ENCODE measurements at places on chromosomes 5 and 9.

- no peak for DNase-seq
These were observed 8.0 kb downstream of the MCC start for GRCh38 chr5:113480243-113480642.

DNA sequence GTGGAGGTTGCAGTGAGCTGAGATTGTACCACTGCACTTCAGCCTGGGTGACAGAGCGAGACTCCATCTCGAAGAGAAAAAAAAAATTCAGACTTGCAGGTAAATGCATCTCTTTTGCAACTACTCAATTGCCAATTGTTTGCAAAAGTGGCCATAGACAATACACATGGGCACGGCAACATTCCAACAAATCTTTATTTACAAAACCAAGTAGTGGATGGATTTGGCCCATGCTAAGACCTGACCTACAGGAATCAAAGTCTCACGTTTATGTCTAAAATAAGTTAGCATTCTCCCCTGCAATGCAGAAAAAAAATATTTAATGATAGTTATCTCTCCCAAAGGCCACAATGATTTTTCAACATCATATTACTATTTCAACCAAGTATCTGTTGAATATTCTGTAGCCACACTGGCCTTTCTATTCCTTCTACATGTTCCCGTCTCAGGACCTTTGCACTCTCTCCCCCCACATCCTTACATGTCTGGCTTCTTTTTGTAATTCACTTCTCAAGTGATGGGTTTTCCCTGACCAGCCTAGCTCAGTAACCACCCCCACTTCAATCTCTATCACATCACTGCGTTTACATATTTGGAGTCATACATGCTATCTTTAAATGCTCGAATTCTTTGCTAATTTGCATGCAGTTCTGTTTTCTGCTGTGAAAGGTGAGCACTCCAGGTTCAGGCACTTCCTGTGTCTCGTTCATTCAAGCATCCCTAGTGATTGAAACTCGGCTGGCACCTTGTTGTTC, 54.2 kb downstream of the FNBP1 start:
- DNase-seq, result no peak

GRCh38 chr5:126052791-126053190, 370.4 kb upstream of the GRAMD2B start:
- no peak for DNase-seq

DNA sequence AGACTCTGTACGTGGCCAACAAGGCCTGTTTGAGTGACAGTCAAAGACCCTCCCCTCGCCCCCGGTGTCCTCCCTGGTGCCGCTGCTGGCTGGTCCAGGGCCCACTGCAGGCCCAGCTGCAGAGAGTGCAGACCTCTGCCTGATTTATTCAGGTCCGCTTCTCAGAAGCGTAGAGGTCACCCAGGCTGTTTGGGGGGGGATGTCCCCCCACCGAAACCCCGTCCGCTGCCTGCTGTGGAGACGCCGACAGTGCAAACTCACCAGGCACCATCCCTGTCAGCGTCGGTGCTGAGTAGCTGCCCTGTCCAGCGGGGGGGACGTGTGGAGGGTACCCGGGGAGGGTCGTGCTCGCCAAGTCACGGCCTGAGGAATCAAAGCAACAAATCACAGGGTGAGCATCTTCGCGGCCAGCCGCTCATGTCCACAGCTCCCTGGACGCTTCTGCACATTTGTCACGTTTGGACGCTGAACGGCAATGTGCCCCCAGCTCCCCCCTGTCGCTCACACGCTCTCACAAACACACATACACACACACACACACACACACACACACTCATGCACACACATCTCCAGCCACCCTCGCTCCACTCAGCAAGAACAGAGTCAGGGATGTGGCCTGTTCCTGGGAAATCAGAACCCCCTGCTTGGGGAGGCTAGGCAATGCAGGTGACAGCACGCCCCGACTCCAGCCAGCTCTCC, 152.2 kb downstream of the PAX5 start:
- no peak for DNase-seq

DNA sequence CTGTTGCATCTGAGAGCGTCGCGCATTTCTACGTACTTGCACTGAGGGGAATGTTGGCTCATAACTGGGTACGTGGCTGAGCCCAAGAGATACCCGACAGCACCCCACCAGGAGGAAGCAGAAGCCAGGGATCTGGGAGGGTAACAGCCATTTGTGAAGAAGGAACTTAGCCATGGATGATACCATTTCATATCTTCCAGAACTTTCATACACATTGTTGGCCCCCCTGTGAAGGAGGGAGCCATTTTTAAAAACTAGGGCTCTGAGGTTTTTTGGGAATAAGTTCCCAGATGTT, 101.4 kb upstream of the SLC44A1 start:
- DNase-seq, result no peak

DNA sequence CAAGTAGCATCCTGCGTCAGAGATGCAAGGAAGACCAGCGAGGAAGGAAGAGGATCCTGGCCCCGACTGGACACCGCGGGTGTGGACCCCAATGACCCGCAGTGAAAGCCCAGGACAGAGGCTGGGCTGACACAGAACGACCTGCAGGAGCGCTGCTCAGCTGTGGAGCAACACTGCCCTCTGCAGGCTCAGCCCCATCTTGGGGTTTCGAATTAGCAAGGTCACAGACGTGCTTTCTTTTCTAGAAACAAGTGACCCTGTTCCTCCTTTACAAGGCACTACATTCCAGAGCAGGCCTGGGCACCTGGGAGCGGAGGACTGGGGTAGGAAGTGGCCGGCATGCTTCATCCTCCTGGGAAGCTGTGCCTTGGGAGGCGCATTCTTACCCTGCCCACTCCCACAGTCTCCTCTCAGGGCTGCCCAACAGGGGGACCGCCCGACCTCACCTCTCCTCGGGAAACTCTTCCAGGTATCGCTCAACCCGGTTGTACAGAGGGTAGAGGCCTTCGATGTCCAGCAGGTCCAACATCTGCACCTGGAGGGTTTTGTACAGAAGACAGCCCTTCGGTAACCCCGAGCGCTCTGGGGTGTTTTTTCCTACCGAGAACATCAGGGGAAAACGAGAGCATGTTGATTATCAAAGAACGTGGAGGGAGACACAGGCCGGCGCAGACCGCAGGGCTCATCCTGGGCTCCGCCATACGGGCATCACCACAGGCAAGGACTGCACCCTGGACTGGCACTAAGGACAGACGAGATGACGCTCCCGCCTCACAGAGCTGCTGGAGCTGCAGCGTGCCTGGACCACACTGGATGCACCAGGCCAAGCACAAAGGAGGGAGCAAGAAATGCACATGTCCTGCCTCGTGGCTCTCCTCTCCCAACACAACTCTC, 35.0 kb downstream of the IPPK start:
- peak; percentile 18 for DNase-seq

- no peak for DNase-seq
These were observed 36.5 kb upstream of the RAD23B start for GRCh38 chr9:107246259-107247254.

DNA sequence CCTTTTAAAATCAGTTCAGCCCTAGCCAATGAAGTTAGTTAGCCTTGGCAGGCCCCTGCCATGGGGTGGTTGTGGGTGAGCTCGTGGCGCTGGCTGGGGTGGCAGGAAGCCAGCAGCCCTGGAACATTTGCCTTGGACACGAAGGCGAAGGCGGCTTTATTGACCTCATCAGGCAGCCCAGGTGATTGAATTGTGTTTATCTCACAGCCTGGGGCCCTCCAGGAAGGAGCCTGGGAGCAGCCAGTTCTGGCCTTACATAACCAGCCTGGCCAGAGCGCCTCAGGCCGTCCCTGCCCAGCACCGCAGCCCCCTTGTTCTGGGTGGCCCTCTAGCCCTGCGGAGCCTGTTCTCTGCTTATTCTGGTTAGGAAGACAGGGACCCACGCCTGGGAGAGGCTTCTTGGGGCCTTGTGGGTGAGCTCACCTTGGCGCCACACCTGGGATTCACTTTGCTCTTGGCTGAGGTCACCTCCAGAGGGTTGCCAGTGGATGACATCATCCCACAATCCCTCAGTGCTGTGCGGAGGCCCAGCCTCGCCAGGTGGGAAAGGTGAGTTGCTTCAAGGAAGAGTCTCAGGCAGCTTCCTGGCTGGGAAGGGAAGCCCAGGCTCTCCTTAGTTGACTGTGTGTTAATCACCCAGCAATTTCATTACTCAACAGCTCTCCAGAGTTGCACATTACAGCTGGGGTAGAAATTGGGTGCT, 54.4 kb upstream of the RPL26L1 start:
- no peak for DNase-seq

Measured in stimulated activated CD8-positive, alpha-beta memory T cell treated with anti-CD3 and anti-CD28 coated beads, Interleukin-4, amount 100 ng/mL, for 4 hours (primary cell).